ENCODE measurements at places on chromosomes 12 and 14.

DNA sequence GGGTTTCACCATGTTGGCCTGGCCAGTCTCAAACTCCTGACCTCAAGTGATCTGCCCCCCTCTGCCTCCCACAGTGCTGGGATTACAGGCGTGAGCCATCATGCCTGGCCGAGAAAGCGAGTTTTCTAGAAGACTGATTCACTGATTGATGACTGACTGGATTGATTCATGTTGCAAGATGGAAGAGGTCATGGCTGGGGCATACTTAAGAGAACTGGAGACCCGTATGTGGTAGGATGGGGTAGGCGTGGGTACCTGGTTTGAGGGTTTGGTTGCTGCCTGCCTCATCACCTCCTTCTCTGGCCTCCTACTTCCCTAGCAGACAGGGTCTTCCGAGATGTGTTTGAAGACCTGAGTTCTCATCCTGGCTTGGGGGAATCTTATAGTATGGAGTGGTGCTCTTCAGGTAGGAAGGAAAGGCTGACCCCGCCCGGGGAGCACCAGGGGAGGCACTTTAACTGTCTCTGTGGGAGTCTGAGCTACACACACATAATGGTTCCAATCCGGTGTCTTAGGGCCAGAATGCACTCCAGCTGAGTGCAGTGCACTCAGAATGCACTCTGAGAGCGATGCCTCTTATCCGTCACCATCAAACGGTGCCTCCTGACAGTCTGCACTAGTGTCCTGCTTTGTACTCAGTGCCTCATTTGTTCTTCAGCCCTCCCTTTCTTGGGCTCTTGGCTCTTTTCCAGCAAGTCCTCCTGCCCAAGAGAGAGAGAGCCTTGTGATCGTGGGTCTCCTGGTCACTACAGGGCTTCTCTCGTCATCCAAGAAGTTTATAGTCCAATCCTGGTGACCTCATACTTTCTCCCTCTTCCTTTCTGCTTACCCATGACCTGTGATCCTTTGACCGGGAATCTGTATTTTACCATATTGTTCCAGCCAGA, 19.7 kb downstream of the PLEKHG3 start:
- no peak for DNase-seq

DNA sequence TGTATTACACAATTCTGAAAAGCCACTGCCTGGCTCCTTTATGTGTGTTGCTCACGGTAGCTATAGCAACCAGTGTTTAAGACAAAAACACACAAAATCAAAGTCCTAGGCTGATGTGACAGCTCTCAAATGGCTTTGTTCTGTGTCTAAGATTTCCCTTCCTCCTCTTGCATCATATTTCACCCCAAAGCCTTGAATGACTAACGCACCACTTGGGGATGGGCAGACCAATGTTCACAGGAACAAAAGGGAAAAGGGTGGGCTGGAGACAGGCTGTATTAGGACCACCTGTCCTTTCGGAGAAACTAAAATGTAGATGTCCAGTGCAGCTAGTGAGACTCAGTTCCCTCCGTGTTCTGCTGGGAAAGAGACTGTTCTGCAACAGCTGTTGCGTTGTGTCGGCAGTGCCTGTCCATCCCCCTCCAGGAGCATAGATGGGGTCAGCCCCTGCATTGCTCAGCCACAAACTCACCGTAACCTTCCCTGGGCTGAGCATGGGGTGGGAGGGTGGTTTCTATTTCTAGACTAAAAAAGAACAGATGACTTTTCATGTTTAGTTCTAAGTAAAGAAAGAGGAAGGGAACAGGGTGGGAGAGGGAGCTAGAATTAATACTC, 26.8 kb upstream of the DAAM1 start:
- peak; percentile 53 for DNase-seq

GRCh38 chr12:105773471-105773870, 365.3 kb downstream of the NUAK1 start:
- no peak for DNase-seq

GRCh38 chr12:89101440-89101839, 250.9 kb downstream of the DUSP6 start:
- no peak for DNase-seq

DNA sequence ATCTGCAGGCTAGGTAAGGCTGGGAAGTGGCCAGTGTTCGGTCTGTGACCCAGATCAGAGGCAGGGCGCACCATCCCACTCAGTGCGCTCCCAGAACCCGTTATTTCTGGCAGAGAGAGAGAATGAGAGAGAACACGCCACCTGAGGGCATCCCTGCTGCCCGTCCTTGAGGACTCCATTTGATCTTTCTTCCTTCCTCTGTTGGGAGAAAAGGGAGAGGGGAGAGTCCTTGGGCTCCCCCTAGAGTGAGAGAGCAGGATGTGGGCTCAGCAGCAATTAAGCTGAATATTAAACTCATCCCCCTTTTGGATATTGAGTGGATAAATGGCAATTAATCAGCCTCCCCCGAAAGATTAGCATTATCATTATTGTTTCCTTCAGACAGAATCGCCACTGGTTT, 70.6 kb downstream of the IFT43 start:
- DNase-seq = peak; percentile 45

DNA sequence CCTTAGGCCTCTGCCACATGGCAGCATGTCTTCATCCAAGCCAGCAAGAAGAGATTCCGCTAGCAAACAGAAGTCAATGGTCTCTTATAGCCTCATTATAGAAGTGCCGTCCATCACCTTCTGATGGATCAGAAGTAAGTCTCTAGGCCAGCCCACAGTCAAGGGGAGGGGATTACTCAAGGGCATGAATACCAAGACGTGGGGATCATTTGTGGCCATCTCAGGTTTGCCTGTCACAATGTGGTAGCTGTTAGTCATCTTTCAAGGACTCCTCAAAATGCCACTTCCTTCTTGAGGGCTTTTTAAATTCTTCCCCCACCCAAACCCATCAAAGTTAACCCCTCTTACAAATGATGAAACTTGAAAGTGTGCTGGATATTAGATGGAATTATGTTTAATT, 8.1 kb upstream of the ADCY6 start:
- no peak for DNase-seq

DNA sequence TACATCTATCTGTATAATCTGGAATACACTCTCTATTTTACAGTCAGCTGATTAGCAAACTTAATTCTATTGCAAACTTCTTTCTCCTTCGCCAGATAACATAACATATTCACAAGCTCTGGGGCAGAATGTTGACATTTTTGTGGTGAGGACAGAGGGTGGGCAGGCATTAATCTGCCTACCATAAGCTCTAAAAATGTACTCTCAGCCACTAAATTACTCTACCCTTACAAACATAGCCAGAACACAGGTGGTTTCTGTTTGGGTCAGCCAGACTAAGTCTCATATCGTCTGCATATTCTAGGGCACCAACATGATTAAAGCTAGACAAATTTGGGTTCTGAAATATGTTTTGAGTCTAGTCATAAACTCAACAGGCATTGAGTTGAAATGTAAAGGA, 90.1 kb downstream of the SLC6A15 start:
- no peak for DNase-seq

DNA sequence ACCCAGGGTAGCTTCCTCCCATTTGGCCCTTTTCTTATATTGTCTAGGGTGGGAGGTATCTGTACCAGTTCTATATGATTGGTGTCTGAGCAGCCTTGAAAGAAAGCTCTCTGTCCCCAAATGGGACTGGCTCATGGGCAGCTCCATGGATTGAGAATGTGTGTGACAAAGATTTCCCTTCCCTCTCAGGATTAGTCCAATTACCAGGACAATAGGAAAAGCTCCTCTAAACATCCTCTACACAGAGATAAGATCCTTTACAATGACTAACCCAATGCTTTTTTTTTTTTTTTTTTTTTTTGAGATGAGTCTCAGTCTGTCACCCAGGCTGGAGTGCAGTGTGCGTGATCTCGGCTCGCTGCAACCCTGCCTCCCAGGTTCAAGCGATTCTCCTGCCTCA, 112.1 kb downstream of the SLC35F4 start:
- DNase-seq = no peak

- DNase-seq = no peak
These were observed 241.7 kb downstream of the DPF3 start for GRCh38 chr14:72652179-72652578.

- no peak for DNase-seq
These were observed 6.3 kb upstream of the NPAS3 start for GRCh38 chr14:32932302-32932913.

DNA sequence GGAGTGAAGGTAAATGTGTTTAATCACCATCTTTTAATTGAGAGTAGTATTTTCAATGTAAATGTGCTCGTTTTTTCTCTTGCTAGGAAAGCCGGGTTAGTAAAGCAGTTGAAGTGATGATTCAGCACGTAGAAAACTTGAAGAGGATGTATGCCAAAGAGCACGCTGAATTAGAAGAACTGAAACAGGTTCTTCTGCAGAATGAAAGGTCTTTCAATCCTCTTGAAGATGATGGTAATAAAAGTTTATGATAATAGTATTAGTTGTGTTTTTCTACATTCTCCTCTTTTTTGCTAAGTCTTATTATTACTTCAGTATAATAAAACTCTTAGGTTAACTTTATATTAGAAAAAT, 93.9 kb downstream of the DNAI7 start:
- no peak for DNase-seq

DNA sequence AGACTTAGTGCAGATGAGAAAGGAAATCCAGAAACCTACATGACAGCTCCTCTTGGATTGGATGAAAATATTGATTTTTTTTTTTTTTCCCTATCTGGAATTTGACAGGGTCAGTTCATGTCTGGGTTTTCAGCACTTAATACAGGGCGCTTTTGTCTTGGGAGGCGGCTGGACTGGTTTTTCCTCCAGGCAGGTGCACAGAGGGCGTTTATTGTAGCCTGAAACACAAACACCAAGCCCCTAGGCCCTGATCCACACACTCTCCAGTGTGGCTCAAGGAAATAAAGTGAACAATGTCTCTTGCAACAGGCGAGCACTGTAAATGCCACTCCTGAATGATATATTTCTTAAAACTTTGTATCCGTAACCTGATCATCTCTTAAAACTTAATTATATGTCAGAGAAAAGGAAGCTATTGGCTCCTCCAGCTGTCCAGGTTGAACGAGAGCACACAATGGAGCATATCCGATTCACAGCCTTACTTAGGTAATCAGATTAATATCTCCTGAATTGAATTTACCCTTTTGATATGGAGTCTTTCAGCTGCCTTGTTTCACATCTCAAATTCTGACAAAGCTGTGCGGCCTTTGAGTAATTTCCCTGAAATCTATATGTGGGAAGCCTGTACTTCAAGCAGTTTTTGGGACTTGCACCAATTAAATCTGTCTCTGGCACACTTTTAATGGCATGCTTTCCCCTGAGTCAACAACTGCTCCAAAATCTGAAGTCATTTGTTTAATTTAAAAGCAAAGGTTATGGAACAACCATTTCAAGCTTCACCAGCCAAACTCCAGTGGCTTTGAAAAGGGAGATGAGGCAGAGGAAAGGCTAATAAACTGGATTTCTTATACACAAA, 485.7 kb downstream of the ZFP36L1 start:
- DNase-seq = no peak

- peak; percentile 64 for DNase-seq
These were observed 395 bp upstream of the BRI3BP start for GRCh38 chr12:124992874-124993625.

- no peak for DNase-seq
These were observed 168.4 kb downstream of the MSRB3 start for GRCh38 chr12:65446901-65447300.

Data from HTR-8/SVneo (cell line).